ENCODE measurements at places on chromosomes 1 and 21. TPM values are rescaled to one million over a fixed set of nuclear protein-coding genes. Genes with fewer than 3 reads are reported as not detected.

DNA sequence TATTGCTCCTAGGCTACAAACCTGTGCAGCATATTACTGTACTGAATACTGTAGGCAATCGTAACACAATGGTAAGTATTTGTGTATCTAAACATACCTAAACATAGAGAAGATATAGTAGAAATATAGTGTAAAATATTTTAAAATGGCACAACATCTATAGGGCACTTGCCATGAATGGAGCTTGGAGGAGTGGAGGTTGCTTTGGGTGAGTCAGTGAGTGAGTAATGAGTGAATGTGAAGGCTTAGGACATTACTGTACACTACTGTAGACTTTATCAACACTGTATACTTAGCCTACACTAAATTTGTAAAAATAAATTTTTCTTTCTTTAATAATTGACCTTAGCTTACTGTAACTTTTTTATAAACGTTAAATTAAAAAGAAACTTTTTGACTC lies 7.9 kb downstream of the LEFTY2 start:
- DNase-seq = no peak

DNA sequence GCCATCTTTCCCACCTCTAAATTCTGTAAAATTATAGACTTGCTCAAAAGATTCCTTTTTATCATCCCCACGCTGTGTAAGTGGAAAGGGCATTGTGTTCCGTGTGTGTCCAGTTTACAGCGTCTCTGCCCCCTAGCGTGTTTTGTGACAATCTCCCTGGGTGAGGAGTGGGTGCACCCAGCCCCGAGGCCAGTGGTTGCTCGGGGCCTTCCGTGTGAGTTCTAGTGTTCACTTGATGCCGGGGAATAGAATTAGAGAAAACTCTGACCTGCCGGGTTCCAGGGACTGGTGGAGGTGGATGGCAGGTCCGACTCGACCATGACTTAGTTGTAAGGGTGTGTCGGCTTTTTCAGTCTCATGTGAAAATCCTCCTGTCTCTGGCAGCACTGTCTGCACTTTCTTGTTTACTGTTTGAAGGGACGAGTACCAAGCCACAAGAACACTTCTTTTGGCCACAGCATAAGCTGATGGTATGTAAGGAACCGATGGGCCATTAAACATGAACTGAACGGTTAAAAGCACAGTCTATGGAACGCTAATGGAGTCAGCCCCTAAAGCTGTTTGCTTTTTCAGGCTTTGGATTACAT lies 61.9 kb downstream of the POFUT2 start:
- DNase-seq = no peak

- no peak for DNase-seq
Observed at GRCh38 chr21:14737922-14738321, 191.8 kb upstream of the SAMSN1 start.

FCRL5 gene
- not detected for total RNA-seq

DNA sequence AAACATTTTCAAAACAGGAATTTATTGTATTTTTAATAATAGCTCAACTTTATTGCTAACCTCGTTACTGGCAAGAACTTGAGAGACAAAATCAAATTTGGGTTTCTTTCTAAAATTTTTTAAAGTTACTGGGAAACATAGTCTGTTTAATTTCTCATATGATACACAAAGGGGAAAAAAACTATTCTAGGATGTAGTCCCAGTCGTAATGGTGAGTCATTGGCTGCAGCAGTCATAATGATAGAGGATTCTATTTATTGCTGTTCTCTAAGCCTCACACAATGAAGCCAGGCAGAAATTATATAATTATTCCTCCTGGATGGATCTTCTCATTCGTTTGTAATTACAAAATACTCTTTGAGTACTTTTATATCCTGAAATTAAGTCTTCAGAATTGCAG lies 326.5 kb upstream of the SGIP1 start:
- no peak for DNase-seq

DNA sequence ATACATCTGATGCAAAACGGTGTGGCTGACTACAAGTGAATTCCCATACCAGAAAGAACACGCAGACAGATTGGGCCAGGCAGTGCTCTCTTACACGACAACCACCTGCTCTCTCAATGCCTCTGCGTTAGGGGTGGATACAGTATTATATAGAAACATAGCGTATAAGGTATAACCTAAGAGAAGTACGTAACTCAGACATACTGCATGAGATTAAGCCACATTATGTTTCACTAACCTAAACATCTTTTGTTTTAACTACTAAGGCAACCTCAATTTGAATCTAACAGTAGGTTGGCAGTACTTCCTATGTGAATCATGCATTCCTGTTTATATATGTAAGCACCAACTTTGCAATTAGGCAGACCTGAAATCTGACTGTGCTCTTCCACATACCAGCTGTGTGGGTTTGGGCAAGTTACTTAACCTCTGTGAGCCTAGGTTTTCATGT lies 58.1 kb upstream of the COA6 start:
- no peak for DNase-seq

- DNase-seq = peak; percentile 89
Observed at GRCh38 chr1:33338440-33339211, 17.7 kb upstream of the A3GALT2 start.

DNA sequence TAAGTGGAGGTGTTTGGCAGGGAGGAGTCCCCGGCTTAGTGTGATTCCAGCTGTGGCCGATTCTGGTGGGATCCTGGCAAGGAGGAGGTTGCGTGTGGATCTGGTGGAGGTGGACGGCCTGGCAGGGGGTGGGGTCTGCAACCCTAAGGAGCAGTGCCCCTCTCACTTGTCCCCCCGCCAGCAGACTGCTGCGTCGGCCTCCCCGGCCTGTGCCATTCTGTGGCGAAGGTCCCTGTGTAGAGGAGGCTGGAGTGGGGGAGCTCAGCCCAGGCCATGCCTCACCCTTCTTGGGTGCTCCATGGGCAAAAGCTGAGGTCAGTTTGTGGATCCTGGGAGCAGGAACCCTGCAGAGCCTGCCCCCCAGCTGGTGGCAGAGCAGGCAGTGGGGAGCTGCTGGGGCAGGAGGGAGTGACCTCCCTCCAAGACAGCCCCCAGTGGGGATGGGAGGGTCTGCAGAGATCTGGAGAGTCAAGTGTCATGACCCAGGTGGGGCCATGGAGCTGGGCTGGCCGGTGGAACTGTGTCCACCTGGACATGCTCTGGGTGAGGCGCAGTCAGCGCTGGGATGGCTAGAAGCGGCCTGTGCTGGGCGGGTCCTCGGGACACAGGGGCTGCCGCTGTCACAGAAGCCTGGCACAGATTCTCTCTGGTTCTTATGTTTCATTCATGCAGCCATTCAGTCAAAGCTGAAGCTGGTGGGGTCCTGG lies 5.3 kb downstream of the MIB2 start:
- no peak for DNase-seq

ECE1 gene
- 85.3 TPM for total RNA-seq

PTPN14 gene
- 20.1 TPM for total RNA-seq

DNA sequence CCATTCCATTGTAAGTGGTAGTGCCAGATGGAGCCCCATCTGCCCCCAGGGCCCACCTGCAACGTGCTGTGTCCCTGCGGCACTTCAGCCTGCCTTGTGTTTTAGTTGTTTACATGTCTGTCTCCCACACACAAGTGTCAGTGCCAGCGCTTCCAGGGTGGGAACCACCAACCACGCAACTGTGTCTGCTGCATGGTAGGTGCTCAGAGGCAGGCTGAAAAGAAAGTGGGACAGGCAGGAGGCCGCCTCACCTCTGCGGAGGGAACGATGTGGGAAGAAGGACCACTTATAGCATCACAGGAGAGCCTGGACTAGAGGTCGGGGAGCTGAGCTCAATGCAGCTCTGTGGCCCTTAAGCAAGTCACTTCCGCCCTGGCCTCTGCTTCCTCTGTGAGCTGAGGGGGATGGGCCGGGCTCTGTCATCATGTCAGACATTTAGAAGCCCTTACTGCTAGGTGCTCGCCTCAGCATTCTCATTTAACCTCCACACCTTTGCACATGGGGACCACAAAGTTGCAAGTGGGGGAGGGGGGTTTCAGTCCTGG lies 17.9 kb downstream of the SLC9A1 start:
- DNase-seq = peak; percentile 76

DNA sequence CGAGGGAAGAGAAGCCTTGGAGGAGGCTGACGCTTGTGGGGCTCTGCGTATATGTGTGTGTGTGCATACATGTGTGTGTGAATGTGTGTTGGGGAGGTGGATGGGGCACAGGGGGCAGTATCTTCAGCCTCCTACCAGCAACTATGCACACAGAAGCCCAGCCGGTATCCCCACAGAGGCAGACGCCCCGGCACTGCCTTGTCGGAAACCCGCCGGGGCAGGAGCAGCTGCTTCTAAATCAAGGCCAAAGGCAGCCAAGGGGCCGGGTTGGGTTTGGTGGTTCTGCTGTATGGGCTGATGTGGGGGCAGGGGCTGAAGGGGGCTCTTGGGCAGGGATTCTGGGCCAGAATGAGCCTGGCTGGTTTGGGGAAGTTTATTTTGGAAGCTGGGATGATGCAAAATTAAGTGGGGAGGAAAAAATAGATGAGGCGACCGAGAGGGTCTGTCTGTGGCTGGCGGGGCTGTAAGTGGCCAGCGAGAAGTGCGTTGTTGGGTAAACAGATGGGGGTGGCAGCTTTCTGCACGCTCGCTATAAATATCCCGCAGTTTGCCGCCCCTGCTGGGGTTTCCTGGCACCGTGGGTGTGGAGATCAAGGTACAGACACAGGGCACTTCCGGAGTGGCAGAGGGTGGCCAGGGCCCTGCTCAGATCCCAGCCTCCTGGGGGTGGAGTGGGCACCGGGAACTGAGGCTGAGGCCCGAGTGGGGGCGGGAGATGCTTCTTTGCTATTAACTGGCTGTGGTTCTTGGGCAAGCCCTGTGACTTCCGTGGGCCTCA lies 11.0 kb upstream of the WNT4 start:
- DNase-seq = no peak

DNA sequence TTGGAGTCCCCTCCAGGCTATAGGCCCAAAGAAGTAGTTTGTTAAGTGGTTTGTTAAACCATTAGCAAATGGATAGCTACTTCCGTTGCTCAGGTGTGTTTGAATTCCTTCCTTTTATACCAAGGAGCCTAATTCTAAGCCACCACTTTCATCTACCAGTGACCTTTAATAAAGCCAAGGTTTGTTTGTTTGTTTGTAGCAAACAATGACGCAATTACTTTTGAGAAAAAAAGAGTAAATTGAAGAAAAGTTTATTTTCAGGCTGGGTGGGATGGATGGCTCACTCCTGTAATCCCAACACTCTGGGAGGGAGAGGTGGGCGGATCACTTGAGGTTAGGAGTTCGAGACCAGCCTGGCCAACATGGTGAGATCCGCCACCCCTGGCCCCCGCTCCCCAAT lies 30.8 kb upstream of the RD3 start:
- no peak for DNase-seq

- DNase-seq = no peak
Observed at GRCh38 chr1:184221087-184221486, 165.7 kb upstream of the C1orf21 start.

DNA sequence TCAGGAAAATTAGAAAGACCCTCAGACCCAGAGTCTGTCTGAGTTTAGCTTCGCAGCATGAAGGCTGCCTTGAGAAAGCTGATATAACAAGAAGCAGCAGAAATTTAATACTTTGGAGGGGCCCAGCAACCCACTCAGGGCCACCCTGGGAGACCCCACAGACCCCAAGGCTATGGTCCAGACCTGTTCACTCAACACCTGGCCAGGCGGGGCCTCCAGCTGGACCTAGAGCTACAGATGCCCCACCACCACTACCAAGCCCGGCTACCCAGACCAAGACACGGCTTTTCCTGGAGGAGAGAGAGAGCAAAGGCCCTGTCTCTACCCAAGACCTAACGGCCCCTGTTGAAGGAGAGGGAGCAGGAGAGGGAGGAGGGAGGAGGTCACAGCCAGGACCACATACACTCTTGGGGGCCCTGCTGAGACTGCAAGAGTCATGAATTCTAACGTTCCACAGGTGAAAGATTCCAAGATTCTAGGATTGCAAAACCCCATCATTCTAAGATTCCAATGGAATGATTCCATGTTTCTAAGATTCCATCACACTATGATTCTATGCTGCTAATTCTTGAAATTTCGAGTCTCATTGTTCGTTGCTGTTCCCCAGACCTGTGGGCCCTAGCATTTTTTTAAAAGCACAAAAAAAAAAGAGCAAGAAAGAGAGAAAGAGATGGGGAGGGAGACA lies 53.2 kb downstream of the LACTBL1 start:
- DNase-seq = no peak

- DNase-seq = peak; percentile 92
Observed at GRCh38 chr1:181089676-181090544, 1.4 kb downstream of the IER5 start.
